Neural crest cell (in vitro differentiated cells): ENCODE measurements at places on chromosomes 3 and 15. TPM values are rescaled to one million over a fixed set of nuclear protein-coding genes. Genes with fewer than 3 reads are reported as not detected.

Gene FAM107A
- total RNA-seq, result 1.6 and 2.3 TPM in 2 replicates

Gene SLITRK3
- total RNA-seq, result 0.51 and 1.4 TPM in 2 replicates

DNA sequence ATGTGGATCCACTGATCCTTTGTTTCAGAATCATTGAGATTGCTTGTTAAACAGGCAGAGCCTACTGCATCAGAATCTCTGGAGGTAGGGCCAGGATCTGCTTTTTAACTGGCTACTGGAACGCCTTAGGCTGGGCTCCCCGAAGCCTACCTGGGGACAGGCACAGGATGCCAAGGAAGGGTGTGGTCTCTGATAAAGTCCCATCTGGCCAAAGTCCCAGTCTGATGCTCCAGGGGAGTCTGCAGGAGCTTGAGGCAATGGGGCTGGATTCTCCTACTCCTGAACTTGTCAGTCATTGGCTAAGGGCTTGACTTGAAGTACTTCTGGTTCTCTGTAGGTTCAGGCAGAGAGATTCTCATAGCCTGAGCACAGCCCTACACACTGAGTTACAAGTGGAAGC is 22.4 kb upstream of the CCK start:
- no peak for DNase-seq

DNA sequence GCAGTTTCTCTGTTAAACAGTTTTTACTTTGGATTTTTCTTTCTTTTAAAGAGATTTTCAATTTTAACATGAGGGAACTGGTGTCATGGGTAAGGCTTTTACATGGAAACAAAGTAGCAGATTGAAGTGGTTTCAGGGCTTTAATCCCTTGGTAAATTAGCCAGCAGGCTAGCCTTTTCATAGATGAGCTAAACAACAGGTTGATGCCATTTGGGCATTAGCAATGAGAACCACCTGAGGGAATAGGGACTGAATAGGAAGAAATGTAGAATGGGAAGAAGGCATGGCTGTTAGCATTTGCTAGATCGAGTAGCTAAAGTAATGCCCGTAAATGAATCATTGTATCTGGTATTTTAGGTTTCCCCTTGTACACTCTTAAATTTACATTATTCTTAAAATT is 165.5 kb upstream of the MLF1 start:
- no peak for DNase-seq

Gene SLC24A5
- total RNA-seq, result 0.16 TPM in 1 of 2 replicates, not detected in the other
